ENCODE measurements at places on chromosomes 3 and 15.

GRCh38 chr3:48243886-48244285, 3.0 kb downstream of the ZNF589 start:
- DNase-seq = no peak

- no peak for DNase-seq
Observed at GRCh38 chr3:7333125-7333524, 472.2 kb downstream of the GRM7 start.

GRCh38 chr15:101004500-101004899, 85.3 kb downstream of the LRRK1 start:
- DNase-seq = no peak

- no peak for DNase-seq
Observed at GRCh38 chr3:128490915-128491690, 1.9 kb downstream of the GATA2 start.

DNA sequence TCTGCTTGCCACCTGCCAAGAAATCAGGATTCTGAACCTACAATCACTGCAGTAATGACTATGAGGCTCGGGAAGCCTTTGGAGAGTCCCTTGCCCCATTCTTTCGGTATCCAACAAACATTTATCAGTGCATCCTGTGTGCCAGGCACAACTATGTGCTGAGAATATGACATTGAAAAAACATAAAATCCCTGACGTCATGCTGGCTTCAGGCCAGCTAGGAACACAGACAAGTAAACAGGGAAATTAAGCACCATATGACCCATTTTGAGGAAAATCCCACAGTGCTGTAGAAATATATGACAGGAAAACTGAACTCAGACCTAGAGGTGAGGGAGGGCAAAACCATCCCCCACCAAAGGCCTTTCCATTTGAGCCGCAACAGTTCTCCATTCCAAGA, 34.1 kb upstream of the DET1 start:
- no peak for DNase-seq

DNA sequence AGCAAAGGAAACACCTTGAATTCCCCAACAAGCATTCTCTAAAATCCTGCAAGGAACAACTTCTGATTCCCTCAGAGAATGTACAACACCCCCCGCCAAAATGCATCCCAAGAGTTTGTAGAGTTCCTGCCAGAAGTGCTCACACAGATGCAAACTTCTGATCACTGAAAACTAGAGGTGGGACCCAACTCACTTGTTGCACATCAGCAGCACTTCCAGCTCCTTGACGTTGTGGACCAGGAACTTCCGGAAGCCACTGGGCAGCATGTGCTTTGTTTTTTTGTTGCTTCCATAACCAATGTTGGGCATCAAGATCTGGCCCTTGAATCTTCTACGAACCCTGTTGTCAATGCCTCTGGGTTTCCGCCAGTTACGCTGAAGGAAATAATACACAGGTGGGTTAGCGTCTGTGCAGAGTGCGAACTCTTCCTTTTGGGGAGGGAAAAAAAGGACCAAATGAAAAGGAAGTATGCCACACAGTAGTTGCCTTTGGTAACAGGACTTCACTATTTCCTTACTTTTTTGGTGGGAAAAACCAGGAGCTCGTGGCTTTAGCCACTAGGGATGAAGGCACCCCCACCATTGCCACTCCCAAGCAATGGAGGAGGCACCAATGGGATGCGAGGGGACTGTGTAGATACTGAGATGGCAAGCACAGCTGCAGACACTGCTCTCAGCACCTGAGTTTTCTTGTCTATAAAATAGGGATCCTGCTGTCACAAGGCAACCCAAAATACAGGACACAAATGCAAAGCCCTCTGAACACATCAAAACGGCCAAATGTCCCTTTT, 2.0 kb downstream of the RPL32 start:
- DNase-seq = no peak

- no peak for DNase-seq
Observed at GRCh38 chr15:77526595-77527163, 106.0 kb downstream of the HMG20A start.

DNA sequence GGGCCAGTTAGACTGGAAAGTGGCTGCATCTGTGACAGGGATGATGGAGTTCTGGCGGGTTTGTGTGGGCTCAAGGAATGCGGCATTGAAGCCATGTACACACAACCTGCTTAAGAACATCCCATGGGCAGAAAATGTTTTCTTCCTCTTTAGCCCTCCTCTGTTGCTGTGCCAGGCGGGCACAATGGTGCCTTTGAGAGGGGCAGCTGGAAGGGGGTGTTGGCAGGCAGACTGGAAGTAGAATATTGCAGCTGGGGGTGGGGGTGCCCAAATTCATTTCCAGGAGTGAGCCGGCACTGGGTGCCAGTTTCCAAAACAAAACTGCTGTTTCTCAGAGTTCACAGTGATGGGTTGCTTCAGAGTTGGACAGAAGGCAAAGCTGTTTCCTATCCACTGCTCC, 91.8 kb upstream of the ETV5 start:
- no peak for DNase-seq

- no peak for DNase-seq
Observed at GRCh38 chr15:33157371-33158037, 37.0 kb downstream of the FMN1 start.

DNA sequence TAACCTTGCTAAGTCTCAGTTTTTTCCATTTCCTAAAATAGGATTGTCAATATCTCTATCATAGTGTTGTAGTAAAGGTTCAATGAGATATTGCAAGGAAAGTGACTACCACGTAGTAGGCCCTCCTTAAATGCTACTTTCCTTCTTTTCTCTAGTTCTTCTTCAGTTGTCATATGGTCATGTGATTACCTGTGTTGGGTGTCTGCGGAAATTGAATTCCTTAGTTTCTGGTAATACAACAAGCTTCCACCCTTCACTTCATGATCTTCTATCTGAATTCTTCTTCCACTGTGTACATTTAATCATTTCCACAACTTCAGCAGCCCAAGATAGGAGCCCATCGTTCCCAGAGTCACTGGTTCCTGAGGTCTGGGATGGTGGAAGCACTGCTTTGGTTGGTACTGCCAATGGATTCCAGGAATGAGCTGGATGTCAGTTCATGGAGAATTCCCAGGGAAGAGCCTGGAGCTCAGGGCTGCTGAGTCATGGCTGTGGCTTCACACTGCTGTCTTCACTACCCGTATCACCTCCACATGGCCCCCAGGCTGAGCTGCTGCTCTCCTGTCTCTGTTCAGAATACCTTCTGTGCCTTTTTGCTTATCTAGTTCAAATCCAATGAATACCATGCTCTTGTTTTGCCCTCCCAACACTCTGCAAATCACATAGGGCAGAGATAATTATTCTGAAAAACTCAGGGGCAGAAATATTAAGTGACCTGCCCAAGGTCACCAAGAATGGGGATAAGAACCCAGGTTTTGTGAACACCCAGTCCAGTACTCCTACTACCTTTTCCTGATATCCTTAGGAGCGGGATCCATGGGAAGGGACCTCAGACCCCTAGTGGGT, 98.6 kb downstream of the RPL39L start:
- no peak for DNase-seq

- no peak for DNase-seq
Observed at GRCh38 chr3:61903931-61904657, 342.7 kb downstream of the PTPRG start.

DNA sequence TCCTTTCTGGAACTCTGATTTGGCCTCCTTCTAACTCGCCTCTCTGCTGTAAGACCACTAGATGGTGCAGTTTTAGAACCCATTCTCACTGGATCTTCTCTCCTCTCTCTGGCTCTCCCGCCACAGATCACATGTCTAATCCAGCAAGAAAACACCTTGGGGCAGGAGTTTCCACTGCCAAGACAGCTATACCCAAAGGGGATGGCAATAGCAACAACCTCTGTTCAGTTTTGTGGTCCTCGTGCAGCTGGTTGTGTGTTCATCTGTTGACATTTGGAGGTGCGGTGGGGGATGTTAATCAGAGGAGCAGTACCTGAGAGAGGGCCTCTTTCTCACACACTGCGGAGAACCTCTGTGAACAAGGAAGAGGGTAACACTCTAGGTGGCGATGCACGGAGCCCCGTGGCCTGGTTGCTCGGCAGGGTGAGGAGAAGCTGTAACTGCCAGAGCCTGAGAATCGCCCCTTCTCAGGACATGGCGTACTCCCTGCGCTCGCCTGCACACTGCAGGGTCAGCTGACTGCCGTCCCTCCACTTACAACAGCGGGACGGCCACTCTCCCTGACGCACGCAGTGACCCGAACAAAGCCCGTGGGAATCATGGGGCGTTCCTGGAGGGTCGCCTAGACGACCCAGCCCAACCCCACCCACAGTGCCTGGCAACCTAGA, at the start of gene TEX55:
TEX55 (plus strand) TSS at position 666 of the 668 bp plus-strand sequence. CDS start 25 bp downstream, outside the sequence.
- no peak for DNase-seq

DNA sequence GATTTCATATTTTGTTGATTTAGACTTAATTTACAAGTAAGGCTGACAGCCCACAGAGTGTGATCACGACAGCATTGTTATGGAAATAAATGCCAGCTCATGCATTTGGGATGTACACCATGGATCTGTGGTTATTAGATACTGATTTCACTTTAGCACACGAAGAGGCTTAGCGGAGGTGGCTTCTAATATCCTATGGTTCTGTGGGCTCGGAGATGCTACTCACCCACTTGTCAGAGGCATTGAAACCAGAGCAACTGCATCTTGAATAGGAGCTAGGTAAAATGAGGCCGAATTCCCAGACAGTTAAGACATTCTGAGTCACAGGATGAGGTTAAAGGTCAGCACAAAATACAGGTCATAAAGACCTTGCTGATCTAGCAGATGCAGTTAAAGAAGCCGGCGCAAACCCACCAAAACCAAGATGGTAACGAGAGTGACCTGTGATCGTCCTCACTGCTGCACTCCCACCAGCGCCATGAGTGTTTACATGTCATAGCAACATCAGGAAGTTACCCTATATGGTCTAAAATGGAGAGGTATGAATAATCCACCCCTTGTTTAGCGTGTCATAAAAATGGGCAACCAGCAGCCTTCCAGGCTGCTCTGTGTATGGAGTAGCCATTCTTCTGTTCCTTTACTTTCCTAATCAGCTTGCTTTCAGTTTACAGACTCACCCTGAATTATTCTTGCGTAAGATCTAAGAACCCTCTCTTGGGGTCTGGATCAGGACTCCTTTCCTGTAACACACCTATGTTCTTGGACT, 117.5 kb downstream of the PGPEP1L start:
- no peak for DNase-seq

- no peak for DNase-seq
Observed at GRCh38 chr15:80171787-80172186, 19.0 kb downstream of the FAH start.

- no peak for DNase-seq
Observed at GRCh38 chr3:149815728-149816127, 2.7 kb downstream of the RNF13 start.

- DNase-seq = no peak
Observed at GRCh38 chr3:31978553-31978952, 2.5 kb downstream of the OSBPL10 start.
